ENCODE measurements at places on chromosomes 6 and 20.

- DNase-seq = no peak
Observed at GRCh38 chr6:78363688-78364087, 503.7 kb upstream of the IRAK1BP1 start.

- DNase-seq = no peak
Observed at GRCh38 chr20:54397292-54398140, 77.9 kb upstream of the DOK5 start.

GRCh38 chr6:11424395-11425034 is 113.0 kb upstream of the TMEM170B start:
- no peak for DNase-seq

DNA sequence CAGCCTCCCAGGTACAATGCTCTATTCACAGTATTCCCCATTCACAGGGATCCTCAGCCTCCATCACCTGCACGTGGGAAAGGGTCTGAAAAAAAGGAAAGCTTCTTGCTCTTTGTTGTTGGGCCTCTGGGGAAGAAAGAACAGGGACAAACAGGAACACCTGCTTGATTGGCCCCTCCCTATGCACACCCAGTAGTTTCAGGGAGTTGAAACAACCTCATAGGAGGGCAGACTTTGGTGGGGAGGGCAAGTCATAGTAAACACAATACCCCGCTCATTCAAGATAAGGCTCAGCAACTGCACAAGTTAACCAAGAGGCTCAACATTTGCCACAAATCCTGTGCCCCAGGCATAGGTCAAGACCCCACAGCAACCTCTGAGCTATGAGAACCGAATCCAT is 1.7 kb downstream of the GHRH start:
- DNase-seq = no peak

DNA sequence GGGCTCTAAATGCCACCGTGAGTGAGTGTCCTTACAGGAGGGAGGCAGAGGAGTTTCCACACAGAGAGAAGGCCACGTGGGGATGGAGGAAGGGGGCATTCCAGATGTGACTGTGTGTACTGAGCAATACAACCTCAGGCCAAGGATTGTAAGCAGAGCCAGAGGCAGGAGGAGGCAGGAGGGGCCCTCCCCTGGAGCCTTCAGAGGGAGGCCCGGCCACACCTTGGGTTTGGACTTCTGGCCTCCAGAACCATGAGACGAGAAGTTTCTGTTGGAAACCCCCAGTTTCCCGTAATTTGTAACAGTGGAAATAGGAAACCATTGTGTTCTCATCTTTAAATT is 9.3 kb upstream of the KIF25 start:
- DNase-seq = no peak

- DNase-seq = no peak
Observed at GRCh38 chr6:5338177-5338960, 77.1 kb downstream of the FARS2 start.

GRCh38 chr20:44742304-44743079 is 3.2 kb upstream of the KCNK15 start:
- no peak for DNase-seq

GRCh38 chr6:168126566-168127383 is 47.8 kb upstream of the FRMD1 start:
- DNase-seq = no peak

- DNase-seq = no peak
Observed at GRCh38 chr6:33627876-33628275, 6.8 kb downstream of the ITPR3 start.

All from CD4-positive, alpha-beta T cell treated with Interleukin-10 for 1 hour (primary cell).